ENCODE measurements at places on chromosomes 12 and 14.

- DNase-seq, result no peak
These were observed 6.2 kb downstream of the ACSM4 start for GRCh38 chr12:7310070-7310469.

GRCh38 chr14:80388980-80389711 is 177.8 kb upstream of the DIO2 start:
- no peak for DNase-seq

DNA sequence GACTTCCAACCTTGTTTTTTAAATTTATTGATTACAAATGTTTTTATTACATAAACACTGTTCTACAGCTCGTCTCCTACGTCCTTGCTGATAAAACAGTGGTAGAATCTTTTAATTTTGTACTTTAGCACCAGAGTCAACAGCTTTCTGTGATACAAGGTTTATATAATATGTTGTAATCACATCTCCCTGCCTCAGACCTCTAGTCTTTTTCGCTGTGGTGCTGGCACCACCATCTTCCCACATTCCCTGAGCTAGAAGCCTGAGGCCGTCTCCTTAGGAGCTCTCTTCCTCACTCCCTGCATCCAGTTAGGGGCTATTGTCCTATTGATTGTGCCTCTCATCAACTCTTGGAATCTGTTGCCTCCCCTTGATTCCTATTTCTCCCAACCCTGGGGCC is 17.1 kb downstream of the MTHFD1 start:
- DNase-seq, result no peak

DNA sequence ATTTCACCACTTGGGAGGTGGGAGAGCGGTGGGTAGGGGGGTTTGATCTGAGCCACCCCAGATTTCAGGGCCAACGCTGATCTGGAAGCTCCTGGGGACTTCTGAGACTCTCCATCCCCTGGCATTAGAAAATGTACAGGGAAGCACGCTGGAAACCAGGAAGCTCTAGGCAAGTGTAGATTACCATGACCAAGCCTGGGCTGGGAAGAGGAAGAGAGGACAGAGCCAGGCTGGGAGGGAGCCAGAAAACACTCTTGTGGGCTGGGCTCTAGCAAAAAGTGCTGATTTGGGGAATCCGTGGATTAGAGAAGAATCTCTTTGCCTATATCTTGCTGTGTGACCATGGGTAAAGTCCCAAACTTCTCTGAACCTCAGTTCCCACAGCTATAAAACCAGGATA is 236.7 kb downstream of the BCL11B start:
- no peak for DNase-seq

DNA sequence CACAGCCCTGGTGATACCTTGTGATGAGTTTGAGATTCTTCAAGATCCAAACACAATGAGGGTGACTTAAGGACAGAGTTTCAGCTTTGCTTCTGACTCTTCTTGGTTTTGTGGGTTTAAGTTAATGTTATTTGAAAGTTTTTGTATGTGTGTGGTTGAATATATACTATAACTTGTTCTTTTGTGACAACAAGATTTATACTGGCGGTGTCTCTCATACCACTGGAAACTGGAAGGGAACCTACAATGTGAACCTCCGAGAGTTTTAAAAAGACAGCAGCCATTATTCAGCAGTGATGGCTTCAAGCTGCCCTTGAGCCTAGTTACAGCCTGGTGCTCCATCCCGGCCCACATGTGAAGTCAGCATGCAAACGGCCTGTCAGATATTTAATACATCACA is 87.9 kb upstream of the IGF1 start:
- no peak for DNase-seq

- no peak for DNase-seq
These were observed 136.4 kb downstream of the MDGA2 start for GRCh38 chr14:47539031-47539461.

DNA sequence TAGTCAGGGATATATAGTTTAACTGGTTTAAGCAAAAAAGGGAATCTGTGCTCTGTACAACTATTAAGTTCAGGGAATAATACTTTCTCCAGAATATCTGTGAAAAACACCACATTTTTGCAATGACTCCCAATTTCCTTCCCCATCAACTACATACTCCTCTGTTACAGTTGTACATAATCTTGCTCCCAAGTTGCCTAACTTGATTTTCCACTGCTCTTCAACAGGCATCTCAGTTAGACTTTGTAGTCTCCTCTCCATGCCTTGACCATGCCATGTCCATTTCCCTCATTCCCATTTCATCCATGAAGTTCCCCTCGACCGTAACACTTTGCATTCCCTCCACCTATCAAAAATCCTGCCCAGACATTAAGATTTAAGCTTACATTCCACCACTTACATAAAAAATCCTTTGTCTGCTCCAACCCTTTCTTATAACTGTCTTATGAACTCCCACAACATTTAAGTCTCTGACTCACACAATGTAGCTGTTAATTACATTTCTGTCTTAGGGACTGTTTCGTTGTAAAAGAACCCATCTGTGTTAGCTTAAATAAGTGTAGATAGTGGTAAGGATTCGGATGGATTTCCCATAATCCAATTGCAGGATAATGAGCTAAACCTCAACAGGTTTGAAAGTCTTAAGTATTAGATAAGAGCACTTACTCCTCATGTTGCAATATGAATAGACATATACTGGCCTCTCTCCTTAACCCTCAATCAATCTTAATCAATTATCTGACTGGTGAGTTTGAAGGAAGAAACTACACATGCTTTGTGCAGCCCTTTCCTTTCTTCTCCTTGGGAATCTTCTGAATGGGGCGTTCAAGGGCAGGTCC is 156.5 kb downstream of the PAWR start:
- DNase-seq, result no peak
